Adipocyte (in vitro differentiated cells): ENCODE measurements at places on chromosomes 12 and 14.

GRCh38 chr12:18849761-18850160, 111.8 kb downstream of the CAPZA3 start:
- no peak for DNase-seq

GRCh38 chr14:86430853-86431252, 900.9 kb downstream of the FLRT2 start:
- peak; percentile 67 for DNase-seq

DNA sequence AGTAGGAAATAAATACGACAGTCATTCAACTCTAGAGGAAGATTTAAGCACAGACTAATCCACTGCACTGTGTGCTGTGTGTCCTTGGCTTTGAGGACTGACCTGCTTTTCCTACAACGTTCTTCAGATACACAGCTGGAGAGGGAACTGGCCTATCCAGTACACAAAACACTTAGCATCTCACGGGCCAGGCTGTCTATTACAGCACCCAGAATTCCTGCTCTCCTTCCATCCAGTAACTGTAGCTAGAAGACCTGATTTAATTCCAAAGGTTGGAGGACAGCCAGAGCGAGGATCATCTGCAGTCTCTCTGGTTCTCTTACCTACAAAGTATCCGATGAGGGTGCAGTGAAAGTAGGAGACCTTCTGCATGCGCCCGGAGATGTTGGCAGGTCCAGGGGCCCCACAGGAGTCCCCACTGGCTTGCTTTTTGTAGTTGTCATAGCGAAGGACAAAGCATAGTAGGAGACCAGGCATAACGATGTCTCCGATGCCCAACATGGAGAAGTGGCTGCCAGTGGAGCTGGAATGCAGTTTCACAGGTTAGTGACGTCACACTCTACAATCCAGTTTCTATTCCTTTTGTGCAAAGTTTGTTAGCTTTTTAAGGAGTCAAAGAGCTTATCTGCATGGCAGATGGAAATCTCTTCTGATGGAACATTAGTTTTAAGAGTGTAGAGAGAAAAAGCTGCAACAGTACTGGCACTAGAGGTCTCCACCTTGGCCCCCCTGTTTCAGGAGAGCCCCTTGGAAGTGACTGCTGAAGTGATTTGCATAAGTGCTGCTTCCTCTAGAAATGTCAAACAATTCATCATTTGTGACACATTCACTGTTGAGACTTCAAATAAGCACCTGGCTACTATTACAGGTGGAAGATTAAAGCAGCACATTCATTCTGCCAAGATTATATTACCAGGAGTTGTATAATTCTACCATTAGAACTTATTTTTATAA, 41.7 kb downstream of the ACADS start:
- DNase-seq: no peak

GRCh38 chr14:33602396-33602795, 348.5 kb downstream of the EGLN3 start:
- no peak for DNase-seq

- peak; percentile 49 for DNase-seq
These were observed 72.8 kb downstream of the ANKS1B start for GRCh38 chr12:99911967-99912366.

DNA sequence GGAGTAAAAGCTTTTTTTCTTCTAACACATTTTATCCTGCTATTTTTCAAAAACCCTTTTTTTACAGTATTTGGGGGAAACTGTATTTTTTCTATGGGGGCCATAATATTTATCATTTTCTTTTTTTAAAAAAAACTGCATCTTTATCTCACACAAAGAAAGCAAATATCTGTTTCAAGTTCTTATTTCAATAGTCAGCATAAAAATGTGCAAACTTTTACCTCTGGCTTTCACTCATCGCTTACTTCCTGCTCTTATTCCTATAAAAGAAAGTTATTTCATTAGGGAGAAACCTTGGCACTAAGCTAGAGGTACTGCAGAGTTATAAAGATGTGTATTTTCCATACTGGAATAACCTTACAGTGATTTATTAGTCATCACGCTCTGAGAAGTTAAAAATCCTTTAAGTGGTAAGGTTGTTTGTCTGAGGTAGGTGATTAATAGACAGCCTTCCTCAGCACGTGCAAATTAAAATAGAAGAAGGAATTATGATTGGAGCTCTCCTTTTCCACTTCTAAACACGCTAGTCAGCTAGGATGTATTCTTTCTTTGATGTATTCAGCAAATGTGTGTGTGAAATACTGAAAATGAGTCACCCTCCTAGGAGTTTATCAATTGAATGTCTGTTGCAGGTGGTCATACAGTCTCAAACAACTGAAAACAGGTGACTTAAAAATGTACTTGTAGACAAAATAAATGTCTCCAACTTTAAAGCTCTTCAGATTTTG, 461.0 kb downstream of the GXYLT1 start:
- DNase-seq: no peak

GRCh38 chr14:28412077-28412476, 354.5 kb upstream of the FOXG1 start:
- DNase-seq: peak; percentile 61

GRCh38 chr12:77047341-77048109, 17.8 kb downstream of the E2F7 start:
- peak; percentile 27 for DNase-seq

DNA sequence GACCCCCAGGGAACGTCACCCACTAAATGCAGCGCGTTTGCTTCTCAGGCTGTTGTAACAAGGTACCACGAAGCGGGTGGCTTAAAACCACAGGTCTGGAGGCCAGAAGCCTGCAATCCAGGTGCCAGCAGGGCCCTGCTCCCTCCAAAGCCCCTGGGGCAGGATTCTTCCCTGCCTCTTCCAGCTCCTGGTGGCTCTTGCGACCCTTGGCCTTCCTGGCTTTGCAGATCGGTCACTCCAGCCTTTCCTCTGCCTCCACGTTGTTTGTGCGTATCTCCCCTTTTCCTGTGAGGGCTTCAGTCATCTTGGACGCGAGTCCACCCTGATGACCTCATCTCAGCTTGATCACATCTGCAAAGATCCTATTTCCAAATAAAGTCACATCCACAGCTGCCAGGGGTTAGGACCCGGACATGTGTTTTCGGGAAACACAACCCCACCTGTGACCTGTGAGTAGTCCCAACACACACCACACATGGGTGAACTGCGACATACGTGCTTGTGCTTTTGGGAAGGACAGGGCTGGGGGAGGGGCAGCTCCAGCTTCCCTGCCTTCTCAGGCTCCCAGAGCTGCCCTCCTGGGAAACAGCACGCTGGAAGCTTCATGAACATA, 114.5 kb upstream of the NCOR2 start:
- no peak for DNase-seq

GRCh38 chr14:56118611-56119181, 485 bp downstream of the PELI2 start:
- peak; percentile 58 for DNase-seq

DNA sequence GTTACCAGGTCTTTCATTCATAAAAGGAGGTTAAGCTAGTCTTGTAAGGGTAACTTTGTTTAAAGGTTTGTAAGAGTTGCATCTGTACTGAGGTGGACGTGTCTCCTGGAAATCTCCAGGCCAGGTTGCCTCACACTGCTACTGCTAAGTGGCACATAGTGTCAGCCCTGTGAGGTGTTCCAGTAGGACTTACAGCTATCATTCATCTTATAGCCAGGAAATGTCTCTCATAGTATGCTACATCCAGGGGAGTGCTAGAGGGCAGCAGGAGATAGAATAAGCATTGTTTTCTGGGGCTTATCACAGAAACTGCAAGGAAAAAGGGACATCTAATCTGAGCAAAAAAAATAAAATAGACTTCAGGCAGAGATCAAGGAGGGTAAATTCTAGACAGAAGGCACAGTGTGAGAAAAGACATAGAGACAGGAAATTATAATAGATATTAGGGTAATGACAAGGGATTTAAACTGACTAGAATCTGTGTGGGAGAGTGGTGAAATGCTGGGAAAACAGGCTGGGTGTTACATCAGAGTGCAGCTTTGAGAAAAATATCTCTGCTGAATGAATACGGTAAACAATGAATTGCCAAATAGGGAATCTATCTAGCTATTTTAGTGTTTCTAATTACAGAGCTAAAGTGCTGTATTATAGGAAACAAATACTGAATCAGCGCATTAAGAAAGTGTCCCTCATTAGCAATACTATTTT, 205.1 kb upstream of the ABCD2 start:
- DNase-seq: peak; percentile 46

GRCh38 chr14:62347562-62348011, 585.4 kb downstream of the SNAPC1 start:
- no peak for DNase-seq
